ENCODE measurements at places on chromosomes 7 and 10.

DNA sequence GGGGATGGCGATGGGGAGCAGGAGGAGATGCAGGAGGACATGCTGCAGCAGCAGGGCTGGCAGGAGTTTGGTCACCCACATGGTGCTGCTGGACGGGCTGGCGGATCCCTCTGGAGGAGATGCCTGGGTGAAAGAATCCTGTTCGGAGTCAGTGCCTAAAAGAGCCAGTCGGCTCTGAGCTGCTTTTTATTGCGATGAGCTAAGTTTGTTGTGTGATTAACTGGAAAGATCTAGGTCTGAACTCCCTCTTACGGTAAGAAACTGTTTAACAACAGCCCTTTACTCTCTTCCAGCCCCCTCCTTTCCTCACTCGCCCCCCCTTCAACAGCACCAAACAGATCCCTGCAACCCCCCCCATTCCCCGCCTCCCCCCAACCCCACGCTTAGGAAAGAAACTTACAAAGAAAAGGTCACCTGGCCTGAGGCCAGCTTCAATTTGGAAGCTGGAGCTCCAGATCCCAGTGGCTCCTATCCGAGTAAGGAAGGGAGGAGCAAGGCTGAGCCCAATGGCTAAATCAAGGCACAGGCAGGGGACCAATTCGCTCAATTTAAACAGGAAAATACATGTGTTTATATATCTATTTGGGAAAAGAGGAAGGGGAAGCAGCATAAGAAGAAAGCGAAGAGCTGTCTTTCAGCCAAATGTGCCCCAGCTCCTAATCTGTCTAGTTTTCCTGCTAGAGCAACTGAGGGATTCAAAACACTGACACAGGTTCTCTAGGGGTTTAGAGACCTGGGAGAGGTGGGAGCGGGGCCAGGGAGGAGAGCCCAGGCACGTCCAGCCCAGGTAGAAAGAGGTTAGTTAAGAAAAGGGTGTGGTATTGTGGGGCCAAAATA, at the start of gene HGF:
TSS of gene HGF (minus strand) at position 157 of the 837 bp plus-strand sequence. CDS start at position 81, 76 bp downstream.
- no peak for DNase-seq

GRCh38 chr7:102220960-102221800, 65.5 kb upstream of the SH2B2 start:
- DNase-seq, result no peak

DNA sequence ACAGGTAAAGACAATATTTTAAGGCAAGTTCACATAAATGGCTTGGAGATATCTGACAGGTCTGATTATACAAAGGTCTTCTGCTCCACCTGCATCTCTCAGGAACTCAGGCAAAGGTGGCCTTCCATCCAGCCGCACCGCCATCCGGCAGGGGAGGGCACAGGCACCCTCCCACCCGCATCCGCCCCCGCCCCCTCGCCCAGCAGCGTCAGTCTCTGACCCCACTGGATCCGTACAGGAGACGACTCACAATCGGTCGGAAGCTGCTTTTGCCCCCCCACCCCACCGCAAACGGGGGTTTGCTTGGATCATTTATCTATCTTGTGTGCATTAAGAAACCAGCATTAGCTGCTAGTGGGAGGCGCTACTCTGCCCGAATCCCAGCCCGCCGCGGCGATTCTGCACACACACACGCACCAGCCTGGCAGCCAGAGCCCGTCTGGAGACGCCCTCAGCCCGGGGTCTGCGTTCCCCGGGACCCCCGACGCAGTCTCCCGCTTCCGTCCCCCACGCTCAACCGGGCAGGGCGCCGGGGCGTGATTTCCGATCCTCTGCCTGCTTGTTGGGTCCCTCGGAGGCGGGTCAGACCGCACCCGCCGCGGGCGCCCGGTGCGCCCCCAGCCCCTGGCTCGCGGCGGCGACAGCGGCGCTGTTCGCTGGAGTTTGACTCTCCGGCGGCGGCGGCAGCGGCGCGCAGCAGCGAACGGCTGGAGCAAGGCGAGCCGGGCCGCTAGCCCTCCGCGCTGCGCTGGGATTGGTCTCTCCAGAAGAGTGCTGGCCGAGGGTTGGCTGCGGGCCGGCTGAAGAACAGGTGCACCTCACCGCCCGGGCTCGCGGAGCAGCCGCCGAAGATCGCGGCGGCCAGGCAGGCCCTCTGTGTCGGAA, 820 bp upstream of the NRG3 start:
- DNase-seq, result no peak

DNA sequence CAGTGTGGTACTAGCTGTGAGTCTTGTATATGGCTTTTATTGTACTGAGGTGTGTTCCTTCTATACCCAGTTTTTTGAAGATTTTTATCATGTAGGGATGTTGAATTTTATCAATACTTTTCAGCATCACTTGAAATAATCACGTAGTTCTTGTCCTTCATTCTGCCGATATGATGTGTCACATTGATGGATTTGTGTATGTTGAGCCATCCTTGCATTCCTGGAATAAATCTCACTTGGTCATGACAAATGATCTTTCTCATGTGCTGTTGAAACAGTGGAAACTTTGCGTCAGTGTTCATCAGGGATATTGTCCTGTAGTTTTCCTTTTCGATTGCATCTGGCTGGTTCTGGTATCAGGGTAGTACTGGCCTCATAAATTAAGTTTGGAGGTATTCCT, 7.1 kb upstream of the PRKAR1B start:
- DNase-seq, result no peak

GRCh38 chr7:127962589-127963361, 68.5 kb downstream of the LRRC4 start:
- DNase-seq, result no peak

DNA sequence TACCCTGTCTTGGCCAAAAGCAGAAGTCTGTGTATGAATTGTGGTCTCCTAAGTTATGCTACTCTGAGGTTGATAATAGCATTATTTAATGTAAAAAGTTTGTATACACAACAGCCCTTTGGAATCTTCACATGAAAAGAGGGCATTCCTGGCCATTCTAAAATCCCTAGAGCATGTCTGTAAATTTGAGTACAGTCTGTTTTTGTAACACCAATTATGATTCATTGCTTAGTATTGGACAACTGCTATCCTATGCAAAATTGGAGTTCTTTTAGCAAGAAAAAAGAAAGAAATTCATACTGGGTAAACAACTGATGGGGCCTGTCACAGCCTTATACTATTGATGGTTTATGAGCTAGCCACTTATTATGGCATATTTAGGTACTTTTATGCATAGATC, 10.2 kb downstream of the CUTC start:
- no peak for DNase-seq

- DNase-seq, result no peak
Observed at GRCh38 chr10:22704942-22705341, 9.4 kb downstream of the PIP4K2A start.

DNA sequence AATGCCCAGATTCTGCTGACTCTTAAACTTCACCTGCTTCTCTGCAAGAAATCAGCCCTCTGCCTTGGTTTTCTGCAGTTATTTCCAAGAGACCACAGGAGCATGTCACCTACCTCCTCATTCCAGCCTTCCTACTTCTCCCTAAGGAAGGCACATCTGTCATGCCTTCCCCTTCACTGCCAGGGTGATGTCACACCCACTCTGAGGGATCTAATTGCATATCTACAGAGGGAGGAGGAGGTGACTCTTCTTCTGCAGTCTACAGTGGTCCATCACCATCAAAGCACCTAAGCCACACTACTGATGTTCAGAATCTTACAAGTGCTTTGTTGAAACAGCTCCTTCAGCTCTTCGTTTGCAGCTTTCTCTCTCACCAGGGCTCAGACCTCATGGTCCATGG, 275.5 kb downstream of the FGFR2 start:
- no peak for DNase-seq

GRCh38 chr10:118308664-118309063, 33.5 kb downstream of the FAM204A start:
- DNase-seq, result no peak

Data from stimulated activated CD8-positive, alpha-beta memory T cell treated with anti-CD3 and anti-CD28 coated beads, Interleukin-15, amount 100 ng/mL, for 48 hours (primary cell).